Smooth muscle cell of the umbilical artery (primary cell): ENCODE measurements at places on chromosomes 5 and 9. TPM values are rescaled to one million over a fixed set of nuclear protein-coding genes. Genes with fewer than 3 reads are reported as not detected.

Gene OLFML2A
- total RNA-seq, result 2.1 TPM in 2 replicates

Gene GADD45G
- total RNA-seq, result 0.51 and 1.8 TPM in 2 replicates

Gene MYMK
- not detected in 2 replicates for total RNA-seq

Gene EPB41L4B
- total RNA-seq, result 0.09 TPM in 1 of 2 replicates, not detected in the other

Gene SARDH
- 18.4 and 23.9 TPM in 2 replicates for total RNA-seq

Gene CDH10
- total RNA-seq, result 2.4 and 2.7 TPM in 2 replicates

Gene TXN
- 141 and 190 TPM in 2 replicates for total RNA-seq

Gene ARID3C
- 0.18 TPM in 1 of 2 replicates, not detected in the other for total RNA-seq

Gene PCDHA12
- 0.18 and 0.59 TPM in 2 replicates for total RNA-seq

Gene C9orf50
- total RNA-seq, result not detected in 2 replicates

Gene OBP2B
- not detected in 2 replicates for total RNA-seq

Gene PAX5
- total RNA-seq, result not detected in 2 replicates

Gene PCDHGB3
- total RNA-seq, result 6.5 and 6.8 TPM in 2 replicates

Gene LCN1
- total RNA-seq, result 0.59 TPM in 1 of 2 replicates, not detected in the other

Gene NCS1
- total RNA-seq, result 79.9 and 127 TPM in 2 replicates

Gene BAAT
- 0.23 TPM in 1 of 2 replicates, not detected in the other for total RNA-seq

Gene DRD1
- under 0.01 TPM in 1 of 2 replicates, not detected in the other for total RNA-seq

Gene IFNE
- total RNA-seq, result 25.8 and 61.8 TPM in 2 replicates

Gene NSG2
- not detected in 2 replicates for total RNA-seq

Gene SLC6A19
- total RNA-seq, result not detected in 2 replicates

Gene SEMA5A
- total RNA-seq, result 19.3 and 26.1 TPM in 2 replicates

Gene SLC36A2
- not detected in 2 replicates for total RNA-seq

Gene ZFR
- 87.9 and 108 TPM in 2 replicates for total RNA-seq

Gene ACTBL2
- 0.89 and 1.4 TPM in 2 replicates for total RNA-seq
